ENCODE measurements at places on chromosomes 1 and 21.
A peak's percentile ranks its signal among the peaks of the same experiment; 100 is the strongest.

- no peak for DNase-seq
These were observed 7.5 kb downstream of the ZNF692 start for GRCh38 chr1:248851390-248851789.

DNA sequence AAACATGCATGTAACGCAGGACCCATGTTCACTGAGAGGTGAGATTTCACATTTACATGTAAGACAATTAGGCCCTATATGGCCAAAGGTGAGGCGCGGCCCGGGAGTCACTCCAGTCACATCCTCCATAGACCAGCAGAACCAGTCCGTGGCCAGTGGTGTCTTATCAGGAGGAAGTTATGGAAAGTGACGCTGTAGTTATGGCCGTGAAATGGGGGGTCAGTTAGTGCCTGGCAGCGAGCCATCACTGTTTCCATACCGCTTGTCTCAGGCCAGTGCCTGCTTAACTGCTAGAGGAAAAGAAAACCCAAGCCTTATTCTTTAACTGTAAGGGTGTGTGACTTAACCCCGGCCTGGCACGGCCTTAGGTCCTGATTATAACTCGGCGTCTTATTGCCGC is 6.1 kb downstream of the C1orf159 start:
- DNase-seq, result no peak

GRCh38 chr1:22043198-22043769 is 9.2 kb upstream of the CDC42 start:
- DNase-seq, result no peak

DNA sequence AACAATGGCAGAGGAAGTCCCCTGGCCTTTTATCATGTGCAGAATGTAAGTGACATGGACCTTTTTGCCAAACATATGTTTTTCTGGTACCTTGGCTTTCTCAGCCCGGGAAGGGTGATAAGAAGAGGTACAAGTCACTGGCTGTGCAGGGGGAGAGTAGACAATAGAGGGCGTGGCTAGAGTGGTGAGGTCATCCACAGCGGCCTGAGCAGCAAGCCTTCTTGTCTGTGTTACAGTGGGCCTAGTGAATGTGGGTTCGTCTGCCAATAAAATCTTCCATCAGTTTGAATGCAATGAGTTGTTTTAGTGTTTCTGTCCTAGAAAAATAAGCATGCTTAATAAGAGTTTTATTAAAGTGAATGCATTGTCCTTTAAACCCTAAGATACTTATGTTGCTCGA is 59.0 kb upstream of the PGD start:
- peak; percentile 54 for DNase-seq

DNA sequence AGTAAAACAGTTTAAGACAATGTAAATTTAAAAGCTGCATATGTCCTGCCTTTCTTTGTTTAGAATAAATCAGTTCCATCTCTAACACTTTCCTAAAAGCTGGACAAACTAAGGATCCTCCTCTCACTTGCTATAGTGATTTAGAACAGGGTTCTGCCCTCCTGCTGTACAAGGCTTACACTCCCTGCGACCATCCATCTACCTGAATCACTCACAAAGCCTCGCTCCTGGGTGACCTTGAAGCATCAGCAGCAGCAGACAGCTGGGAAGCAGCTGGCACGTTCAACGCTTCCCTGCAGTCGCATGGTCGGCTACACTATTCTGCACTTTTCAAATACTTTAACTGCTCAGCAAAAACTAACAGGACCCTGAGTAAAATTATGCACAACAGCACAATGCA is 128.0 kb downstream of the NTPCR start:
- no peak for DNase-seq

DNA sequence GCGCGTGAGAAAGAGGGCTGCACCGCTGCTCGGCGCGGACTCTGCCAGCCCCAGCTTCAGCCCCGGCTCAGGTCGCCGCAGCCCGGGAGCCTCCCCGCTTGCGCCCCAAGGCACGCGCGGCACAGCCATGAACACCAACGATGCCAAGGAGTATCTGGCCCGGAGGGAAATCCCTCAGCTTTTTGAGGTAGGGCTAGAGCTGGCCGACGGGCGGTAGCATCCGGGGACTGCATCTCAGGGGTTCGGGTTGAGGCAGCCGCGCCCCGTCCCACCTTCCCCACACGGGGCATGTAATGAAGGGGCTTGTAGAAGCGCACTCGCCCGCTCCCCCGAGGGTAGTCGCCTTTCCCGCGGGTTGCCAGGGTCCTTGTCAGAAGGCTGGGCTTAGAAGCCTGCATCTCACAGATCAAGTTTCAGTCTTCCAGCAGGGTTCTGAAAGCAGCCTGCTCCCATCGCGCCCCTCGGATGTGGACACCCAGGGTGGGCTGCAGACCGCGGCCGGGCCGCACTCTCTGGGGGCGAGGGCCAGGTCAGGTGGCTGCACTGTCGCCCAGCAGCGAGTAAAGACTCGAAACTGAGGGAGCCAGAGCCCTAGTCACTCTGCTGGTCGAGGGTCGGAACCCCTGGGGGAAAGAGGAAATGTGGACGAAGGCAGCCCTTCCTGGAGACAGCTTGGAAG is 507 bp downstream of the AK5 start:
- no peak for DNase-seq

DNA sequence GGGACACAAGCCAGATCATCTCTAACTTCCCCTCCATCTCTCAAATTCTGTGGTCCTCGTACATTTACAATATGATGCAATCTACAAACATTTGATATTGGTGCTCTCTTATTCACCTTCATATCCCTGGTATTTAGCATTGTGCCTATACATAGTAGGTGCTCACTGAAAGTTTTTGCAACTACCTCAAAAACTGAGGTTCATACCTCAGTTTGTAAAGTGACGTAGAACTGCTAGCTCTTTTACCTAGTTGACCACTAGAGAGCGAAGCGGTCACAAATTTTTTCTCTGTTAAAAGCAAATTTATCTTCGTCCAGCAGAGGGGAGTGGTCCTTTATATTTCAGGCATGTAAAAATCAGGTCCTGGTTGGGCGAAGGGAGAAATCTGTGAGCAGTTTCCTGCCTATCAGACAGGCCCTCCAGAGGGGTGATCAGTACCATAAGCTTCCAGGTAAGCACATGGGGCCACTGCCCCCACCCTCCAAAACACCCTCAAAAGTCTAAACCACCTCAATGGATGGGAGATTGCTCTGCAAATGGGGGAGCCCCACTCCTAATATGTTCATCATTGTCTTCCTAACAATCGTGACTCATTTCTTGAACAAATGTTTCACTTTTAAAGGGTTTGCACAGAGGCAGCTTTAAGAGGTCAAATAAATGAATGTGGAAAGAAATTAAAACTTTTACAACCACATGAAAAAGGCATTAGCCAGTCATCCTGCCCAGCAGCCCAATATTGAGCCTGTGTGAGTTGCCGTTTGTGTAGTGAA is 10.6 kb upstream of the HLCS start:
- DNase-seq, result no peak

GRCh38 chr21:16159213-16159970 is 429.6 kb downstream of the USP25 start:
- no peak for DNase-seq

- no peak for DNase-seq
These were observed 89.9 kb upstream of the LBR start for GRCh38 chr1:225517697-225518096.

DNA sequence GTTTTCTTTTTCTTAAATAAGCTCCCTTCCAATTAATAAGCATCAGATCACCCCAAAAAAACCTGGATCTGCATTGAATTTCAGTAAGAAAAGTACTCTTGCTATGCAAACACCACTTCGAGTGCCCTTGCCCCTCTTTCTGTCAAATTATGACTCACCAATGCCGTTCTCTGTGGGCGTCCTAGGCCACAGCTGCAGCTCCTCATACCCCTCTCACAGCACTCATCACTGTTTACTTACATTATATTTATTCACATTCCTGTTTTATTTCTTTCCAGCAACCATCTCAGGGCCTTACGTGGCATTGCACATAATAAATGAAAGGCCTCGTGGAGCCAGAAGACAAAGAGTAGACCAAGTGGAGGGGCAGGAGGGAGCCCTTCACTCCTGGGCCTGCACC is 99.1 kb upstream of the CTTNBP2NL start:
- no peak for DNase-seq

DNA sequence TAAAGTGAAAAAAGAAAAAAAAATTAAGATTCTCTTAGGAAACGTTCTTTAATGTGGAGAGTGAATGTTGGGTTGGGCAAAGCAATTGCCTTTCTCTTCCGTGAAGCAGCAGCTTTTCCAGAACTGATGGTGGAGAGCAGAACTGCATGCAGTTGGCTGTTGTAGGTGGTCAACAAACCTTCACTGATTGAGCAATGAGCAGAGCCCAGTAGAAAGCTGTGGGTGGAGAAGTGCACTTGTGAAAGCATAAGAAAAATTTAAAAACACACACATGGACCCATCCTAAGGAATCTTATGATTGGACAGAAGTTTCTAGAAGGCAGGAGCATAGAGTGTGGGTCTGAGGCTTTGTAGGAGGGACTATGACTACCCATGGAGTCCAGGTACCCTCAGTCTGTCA is 4.5 kb downstream of the PRELP start:
- no peak for DNase-seq

DNA sequence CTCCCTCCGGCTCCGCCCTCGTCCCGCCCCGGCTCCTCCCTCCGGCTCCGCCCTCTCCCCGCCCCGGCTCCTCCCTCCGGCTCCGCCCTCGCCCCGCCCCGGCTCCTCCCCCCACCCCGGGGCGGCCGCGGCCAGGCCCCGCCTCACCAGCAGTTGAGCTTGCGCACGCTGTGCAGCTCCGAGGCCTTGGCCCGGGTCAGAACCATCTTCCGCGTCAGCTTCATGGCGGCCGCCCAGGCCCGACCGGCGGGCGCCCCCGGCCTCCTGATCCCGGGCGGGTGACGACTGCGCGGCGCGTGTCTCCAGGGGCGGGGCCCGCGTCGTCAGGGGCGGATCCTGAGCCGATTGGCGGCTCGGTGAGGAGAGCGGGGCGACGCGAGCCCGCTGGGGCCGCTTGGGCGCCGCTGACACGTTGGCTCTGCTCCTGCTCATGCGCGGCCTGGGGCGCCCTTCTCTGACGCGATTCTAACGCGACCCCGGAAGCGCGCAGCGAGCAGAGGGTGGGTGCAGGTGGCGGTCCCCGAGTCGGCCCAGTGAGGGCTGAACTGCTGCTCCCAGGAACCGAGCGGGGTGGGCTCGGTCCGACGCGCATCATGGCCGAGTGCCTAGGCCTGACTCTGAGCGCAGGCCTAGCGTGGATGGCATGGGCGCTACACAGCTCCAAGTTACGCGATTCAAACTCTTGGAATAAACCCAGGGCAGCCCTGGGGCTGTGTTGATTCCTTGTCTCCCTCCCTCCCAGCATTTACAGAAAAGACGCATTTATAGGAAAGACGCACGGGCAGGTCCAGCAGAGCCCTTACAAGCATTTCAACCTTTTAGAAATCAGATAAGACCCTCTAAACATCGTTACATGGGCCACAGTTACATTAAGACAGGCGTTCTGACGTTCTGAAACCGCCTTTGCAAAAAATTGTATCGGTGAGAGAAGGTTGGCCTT is at the start of gene CFAP410:
CFAP410 (minus strand) TSS at position 420 of the 940 bp plus-strand sequence; CDS start at position 224, 196 bp downstream.
- DNase-seq, result peak; percentile 94

- DNase-seq, result no peak
These were observed 1757.9 kb downstream of the BRINP3 start for GRCh38 chr1:188719735-188720134.

GRCh38 chr1:185388346-185388745 is 71.3 kb upstream of the IVNS1ABP start:
- DNase-seq, result no peak

- no peak for DNase-seq
These were observed 22.2 kb upstream of the TNNI1 start for GRCh38 chr1:201443747-201444146.

- DNase-seq, result no peak
These were observed 139.8 kb downstream of the KAZN start for GRCh38 chr1:14738235-14738634.

DNA sequence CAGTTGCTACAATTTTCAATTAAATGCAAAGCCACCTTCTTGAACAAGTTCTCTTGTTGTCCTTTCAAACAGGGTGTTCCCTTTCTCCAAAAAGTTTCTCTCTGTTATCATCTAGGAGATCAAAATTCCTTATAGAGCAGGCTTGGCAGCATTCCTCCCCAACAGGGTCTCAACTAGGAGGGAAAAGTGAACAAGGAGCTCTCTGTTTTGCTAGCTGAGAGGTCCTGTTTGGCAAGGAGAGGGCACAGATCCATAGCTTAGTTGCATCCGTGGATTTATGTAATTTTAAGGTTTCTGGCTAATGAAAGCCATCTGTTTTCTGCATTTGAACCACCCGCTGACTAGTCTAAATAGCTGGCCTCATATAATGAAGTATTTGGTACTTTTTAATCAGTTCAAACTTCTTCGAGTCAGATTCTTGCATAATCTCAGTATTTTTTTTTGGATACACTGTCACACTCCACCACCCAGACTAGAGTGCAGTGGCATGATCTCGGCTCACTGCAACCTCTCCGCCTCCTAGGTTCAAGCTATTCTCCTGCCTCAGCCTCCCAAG is 54.0 kb downstream of the APP start:
- no peak for DNase-seq

GRCh38 chr1:19762175-19762779 is 37.4 kb downstream of the TMCO4 start:
- no peak for DNase-seq

GRCh38 chr1:229241390-229241789 is 29.5 kb upstream of the RAB4A start:
- DNase-seq, result no peak

DNA sequence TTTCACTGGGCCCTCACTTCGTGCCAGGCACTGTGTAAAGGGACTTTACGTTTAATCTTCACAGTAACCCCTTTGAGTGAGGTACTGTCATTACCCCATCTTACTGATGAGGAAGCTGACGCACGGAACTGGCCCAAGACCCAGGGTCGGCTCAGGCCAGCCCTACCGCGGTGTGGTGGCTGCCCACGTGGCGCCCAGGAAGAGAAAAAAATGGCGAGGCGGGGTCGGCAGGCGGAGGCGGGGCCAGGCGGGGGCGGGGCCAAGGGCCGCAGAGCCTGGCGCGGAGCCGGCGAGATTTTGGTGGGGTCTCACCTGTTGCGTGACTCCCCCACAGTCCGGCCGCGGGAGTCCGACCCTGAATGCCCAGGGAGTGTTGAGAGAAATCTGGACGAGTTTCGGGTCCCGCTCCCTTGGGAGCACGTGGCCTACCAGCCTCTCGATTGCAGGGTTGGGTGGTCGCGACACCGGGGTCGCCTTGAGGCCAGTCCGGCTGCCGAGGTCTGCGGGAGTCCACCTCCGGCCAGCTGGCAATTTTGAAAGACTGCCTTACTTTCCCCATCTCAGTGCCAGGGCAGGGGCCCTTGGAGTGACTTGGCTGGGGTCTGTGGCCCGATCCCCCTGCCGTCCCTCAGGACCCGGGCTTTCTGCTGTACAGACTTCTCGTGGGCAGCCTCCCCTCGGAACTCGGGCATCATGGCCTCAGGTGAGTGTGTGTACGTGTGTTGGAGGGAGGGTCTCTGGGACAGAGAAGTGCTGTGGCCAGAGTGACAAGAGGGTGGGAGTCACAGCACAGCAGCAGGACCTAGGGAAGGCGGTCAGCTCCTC is at the start of the genes AMPD2 and GNAT2:
AMPD2 (plus strand) TSS at position 262 of the 825 bp plus-strand sequence. CDS start 1,339 bp downstream, outside the sequence.
GNAT2 (minus strand) TSS at position 41 of the 825 bp plus-strand sequence. CDS start 6,746 bp downstream, outside the sequence.
- peak; percentile 84 for DNase-seq

All from left ventricle myocardium inferior (tissue), 1 donor.